NCI-H524 (cell line): ENCODE measurements at places on chromosomes 11 and 22.
A peak's percentile ranks its signal among the peaks of the same experiment; 100 is the strongest.

DNA sequence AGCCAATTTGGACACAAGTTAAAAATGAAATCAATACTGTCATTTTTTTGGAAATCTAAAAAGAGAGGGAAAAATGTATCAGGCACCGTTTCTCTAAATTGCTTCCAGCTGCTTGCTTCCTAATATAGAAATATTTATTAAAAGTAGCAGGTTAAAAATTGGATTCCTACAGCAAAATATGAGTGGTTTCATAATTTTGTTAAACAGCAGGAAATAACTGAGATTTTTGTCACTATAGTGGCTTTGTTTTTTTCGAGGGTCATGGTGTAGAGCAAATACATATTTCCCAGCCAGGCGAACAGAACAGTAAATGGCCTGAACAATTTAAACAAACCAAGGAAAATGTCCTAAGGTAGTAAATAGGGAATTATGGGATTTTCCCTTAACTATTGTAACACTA is 159.7 kb downstream of the DDX10 start:
- DNase-seq = no peak

- peak; percentile 2 for DNase-seq
Observed at GRCh38 chr11:13487661-13488030, 8.2 kb downstream of the PTH start.

GRCh38 chr11:5737091-5737490 is 843 bp downstream of the OR56B1 start:
- no peak for DNase-seq

DNA sequence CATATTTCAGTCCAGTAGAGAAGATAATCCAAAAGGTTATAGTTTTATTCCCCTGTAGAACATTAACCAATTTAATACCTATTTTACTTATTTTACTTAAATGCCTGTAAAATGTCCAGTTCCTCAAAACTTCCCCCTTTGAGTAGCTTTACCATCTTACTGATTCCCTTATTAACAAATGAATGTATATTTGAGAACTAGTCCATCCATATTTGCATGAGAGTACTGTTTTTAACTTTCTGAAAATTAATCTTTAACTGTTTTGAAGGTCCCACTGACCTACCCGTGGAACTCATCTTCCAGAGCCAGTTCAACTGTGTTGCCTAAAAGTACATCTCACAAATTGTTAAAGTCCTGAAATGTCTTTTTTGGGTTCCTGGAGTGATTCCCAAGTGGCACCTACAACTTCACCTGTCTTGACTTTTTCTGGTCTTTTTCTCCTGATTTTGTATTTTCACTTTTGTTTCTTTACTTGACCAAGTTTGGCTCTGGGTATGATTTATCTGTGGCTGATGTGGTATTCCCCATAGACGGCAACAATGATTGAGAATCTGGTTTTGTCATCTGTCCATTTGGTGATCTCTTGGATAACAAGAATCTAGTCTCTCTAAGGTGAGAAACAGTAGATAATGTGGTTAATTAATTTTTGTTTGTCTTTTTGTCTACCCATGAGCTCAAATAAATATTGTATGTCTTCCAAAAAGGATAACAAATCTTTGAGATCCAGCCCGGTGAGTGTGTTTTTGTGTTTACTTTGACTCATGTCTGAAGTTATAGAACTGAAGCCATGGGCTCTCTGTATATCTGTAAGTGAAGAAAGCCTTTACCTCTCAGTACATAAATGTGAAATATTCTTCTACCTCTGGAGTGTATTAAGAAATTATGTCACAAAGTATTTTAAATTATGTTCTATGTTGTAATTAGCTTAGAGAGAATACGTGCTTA is 174.2 kb downstream of the ETS1 start:
- DNase-seq = no peak

DNA sequence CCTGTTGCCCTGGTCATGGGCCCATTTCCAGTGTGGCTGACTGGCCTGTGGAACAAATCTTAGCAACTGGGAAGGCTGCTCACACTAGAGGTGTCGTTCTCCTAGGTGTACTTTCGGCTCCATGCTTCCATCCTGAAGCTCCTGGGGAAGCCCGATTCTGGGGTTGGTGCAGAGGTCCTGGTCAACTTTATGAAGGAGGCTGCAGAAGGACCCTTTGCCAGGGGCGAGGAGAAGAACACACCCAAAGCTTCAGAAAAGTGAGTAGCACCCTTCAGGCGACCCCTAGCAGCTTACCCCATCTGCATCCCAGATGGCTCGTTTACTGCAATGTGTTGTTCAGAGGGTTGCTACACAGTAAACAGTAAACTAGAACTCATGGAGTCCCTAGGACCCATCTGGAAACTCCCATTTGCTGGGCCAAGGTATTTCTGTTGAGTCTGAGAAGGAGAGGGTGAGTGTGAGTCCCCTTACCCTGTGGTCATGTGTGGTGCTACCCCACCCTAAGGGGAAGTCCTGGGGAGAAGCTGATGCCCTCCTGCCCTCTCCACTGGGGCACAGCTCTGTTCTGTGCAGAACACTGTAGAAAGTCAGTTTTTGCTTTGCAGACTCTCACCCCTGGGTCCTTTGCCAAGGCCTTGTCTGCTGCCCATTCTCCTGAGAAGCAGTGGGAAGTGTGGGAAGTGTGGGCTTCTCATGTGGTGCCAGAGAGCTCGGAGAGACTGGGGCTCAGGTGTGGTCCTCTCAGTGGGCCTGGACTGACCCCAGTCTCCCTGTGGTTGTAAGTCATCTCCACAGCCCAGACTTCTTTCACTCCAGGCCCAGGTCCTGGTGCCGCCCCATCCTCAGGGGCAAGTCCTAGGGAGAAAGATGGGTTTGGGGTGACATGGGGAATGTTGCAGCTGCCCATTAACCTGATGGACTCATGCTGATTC is 85.0 kb downstream of the CABIN1 start:
- DNase-seq = no peak

DNA sequence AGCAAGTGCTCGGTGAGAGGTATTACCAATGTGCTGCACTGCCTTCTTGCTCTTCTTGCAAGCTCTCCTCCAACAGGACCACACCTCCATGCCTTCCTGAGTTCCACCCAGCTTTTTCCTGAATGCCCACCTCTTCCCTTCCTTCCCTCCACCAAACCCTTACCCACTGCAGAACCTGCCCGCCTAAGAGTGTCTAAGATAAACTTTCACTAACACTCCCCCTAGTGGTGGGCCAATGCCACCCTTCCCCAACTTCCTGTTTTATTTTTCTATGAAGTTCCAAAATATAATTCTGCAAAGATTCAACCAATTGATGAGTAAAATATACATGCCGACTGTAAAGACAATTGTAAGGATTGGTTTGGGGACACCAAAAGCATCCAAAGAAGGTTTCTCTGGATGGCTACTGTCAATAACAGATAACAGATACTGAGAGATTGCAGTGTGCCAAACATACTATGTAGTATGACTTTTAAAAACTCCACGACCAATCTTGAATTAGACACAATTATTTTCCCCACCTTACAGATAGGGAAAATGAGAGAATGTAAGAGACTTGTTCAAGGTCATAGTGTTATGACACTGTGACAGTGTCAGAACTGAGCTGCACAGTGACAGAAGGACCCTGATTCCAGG is 38.6 kb upstream of the BMAL1 start:
- DNase-seq = peak; percentile 38

GRCh38 chr11:35785287-35786167 is 123.0 kb downstream of the TRIM44 start:
- DNase-seq = no peak

- no peak for DNase-seq
Observed at GRCh38 chr11:61737636-61738386, 14.6 kb upstream of the MYRF start.

DNA sequence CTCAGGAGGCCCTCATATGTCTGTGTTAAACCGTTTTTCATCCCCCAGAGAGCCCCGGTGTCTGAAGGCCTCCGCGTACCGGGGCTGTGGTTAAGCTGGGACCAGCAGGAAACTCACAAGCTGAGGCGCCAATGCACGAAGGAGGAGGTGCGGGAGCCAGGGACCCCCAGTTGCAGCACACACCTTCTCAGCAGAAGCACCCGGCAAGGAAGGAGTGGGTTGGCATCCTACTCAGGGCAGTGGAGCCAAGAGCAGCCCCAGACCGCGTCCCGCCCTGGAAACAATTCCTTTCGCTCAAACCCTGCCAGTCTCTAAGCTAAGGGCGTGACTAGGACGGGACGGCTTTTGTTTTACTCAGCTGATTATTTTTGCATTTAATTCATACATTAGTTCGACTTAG is 726.9 kb downstream of the BRD1 start:
- no peak for DNase-seq

DNA sequence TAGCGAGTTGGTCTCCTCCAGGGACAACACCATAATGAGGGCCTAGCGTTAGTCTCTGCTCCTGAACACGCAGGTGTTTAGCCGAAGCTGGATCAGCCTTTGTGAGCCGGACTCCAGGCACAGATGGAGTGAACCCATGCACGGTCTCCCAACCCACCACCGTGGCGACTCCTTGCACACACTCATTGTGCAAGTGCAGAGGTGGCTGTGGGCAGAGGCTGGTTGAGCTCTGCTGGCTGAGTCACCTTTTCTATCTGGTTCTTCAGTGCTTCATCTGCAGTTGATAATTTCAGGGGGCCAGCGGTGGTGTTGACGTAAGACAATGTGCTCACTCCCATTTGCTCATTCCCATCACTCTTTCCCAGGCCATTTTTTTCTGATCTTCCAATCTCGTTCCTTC is 72.1 kb upstream of the SLC22A12 start:
- DNase-seq = no peak

- DNase-seq = no peak
Observed at GRCh38 chr11:114395736-114396135, 4.6 kb downstream of the C11orf71 start.

DNA sequence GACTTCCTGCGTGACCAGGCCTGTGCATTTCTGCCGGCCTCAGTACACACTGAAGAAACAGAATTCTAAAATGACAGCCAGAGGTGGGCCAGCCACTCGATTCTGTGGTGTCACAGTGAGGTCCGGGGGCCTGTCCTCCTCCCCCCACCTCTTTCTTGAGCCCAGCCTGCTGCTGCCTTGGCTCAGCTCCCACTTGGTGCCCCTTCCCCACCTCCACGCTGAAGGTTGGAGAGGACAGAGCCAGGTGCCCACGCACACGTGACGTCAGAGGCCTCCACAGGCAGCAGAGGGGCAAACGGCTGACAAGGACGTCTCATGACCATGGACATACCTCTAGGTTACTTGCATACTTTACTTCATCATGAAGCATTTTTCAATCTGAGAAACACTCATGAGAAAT is 78.0 kb upstream of the SHANK2 start:
- no peak for DNase-seq

DNA sequence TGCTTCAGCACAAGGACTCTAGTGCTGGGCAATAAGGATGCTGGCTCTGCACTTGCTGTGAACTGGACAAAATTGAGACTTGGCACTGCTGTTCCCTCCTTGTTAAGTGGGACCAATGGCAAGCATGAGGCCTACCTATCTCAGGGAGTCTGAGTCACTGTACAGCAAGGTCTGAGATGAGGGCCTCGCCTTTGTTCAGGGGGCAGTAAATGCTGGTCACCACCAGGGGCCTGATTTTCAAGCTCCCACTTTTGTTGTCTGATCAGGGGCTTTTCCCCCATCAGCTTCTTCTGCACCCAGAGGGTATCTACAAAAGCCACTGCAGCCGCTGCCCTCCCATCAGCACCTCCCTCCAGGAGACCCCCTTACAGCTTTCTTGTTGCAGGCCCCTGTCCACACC is 22.8 kb downstream of the DHCR7 start:
- no peak for DNase-seq

DNA sequence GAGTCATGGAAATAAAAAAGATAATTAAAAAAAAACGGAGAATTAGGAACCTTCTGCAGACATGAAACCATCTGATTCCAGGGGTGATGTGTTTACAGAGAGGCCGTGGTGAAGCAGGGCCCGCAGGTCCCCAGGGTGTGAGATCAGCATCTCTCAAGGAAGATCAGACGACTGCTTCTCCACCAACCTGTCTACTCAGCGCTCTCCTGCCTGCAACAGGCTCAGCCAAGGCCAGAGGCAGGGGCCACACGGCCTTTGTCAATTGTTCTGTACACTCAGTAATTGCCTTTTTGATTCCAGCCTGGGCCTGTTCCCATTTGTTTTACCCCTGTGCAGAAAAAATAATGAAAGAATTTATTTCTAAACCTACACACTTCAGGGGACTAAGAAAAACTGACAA is 124.6 kb downstream of the NXPE2 start:
- DNase-seq = no peak

GRCh38 chr11:102482433-102482832 is 29.9 kb upstream of the TMEM123 start:
- DNase-seq = no peak

- DNase-seq = peak; percentile 64
Observed at GRCh38 chr11:7098235-7098832, 9.5 kb downstream of the RBMXL2 start.

- no peak for DNase-seq
Observed at GRCh38 chr11:117005758-117006157, 92.5 kb downstream of the SIK3 start.

DNA sequence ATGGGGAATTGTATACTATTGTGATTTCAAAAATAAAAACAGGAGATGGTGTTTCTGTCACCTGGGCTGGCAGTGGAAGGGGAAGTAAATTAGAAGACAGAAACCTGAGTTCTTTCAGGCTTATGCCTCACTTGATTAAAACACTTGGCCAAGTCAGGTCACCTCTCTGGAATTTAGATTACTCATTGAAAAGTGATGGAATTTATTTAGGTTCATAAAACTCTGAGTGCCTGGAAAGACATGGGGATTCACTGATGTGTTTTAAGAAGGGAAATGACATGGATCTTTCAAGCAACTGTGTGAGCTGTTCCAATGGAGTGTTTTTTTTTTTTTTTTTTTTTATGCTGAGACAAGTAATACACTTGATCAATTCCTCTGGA is 400.1 kb downstream of the TMEM135 start:
- DNase-seq = no peak

DNA sequence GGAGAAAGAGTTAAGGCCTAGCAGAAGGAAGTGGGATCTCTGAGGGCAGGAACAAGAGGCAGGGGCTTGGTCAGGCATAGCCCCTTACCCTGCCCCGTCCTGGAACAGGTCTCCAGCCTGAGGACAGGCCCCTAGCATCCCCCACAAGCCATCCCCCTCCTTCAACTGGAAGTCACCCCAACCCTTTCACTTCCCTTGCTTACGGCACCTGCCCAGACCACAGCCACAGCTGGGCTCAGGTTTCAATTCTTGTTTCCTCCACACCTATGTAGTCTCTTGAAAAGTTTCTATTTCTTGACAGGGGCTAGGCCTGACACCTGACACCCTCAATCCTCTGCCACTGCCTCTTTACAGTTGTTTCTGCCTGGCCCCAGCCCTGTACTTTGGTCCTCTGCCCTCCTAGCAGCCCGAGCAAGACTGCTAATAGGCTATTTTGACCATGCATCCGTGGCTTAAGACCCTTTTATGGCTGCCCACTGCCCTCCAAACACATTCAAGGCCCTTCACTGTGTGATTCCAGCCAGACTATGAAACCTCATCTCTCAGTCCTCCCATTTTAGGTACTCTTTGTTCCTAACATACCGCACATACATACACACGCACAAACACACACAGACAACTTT is 10.9 kb upstream of the FCHSD2 start:
- DNase-seq = no peak

GRCh38 chr11:34970033-34970432 is 53.6 kb downstream of the PDHX start:
- DNase-seq = no peak

- no peak for DNase-seq
Observed at GRCh38 chr22:34702279-34702678, 363.7 kb upstream of the ISX start.

GRCh38 chr11:44600839-44601383 is 35.4 kb downstream of the CD82 start:
- peak; percentile 65 for DNase-seq

GRCh38 chr11:119371778-119372182 is 9.7 kb downstream of the USP2 start:
- DNase-seq = peak; percentile 88

GRCh38 chr22:35039625-35040024 is 26.3 kb upstream of the ISX start:
- DNase-seq = no peak
